ENCODE measurements at places on chromosomes 2 and 18.

DNA sequence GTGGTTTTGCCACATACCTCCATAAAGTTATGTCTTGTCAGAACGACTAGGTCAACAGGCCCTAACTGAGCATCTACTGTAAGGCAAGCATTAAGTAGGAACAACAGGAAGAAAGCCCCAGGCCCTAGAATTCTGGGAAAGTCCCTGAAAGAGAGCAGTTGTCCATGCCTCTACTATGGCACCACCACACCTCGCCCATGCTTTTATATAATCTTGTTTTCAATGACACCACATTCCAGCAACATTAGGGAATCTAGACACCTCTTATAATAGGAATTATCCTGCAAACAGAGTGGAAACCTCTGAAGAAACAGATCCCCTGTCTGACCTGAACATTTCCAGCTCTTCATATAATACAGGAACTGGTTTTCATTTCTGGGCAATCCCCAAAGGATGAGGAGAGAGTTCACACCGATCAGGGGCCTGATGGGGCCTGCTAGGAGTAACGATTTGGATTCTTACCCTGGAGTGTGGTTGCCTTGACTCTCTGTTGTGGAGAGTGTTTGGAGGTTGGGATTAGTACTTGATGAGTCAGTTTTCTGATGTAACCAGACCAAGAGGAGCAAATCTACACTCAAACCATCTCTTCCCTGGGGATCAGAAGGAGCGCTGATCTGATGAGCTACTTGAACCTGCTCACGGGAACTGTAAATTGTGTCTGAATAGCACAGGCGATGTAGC is 31.9 kb upstream of the CEP68 start:
- DNase-seq: no peak

DNA sequence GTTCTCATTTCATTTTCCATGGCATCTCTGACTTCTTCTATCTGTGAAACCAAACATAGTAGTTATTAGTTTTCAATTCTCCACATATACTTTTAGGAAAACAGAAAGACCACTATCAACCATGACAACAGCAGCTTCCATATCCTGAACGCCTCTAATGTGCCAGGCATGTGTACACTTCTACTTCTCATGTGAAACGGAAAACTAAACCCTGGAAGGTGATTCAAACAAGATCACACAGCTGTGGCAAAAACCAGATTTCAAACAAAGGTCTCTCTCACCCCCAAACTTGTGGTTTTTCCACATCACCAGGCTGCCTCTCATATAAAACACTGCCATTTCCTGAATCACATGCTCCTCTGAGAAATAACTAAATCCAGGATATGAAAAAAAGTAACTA is 41.8 kb downstream of the PTCD3 start:
- DNase-seq: no peak

GRCh38 chr2:202034249-202035088 is 814 bp downstream of the FZD7 start:
- no peak for DNase-seq

GRCh38 chr2:6024784-6025183 is 332.6 kb downstream of the SOX11 start:
- DNase-seq: no peak

DNA sequence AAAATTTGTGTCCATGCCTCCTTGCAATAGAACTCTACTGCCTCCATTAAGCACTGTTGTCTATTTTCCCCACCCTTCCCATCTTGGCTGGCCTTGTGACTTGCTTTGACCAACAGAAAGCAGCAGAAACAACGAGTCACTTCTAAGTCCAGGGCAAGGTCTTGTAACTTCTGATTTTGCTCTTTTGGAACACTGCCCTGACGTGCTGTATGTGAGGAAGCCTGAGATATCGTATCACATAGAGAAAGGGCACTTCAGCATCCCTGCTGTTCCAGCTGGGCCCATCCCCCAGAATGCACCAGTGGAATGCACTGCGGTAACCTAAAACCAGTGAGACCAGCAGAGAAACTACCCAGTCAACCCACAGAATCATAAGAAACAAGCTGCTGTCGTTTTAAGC is 28.1 kb downstream of the NCKAP1 start:
- no peak for DNase-seq
